ENCODE measurements at places on chromosomes 6 and 20.

DNA sequence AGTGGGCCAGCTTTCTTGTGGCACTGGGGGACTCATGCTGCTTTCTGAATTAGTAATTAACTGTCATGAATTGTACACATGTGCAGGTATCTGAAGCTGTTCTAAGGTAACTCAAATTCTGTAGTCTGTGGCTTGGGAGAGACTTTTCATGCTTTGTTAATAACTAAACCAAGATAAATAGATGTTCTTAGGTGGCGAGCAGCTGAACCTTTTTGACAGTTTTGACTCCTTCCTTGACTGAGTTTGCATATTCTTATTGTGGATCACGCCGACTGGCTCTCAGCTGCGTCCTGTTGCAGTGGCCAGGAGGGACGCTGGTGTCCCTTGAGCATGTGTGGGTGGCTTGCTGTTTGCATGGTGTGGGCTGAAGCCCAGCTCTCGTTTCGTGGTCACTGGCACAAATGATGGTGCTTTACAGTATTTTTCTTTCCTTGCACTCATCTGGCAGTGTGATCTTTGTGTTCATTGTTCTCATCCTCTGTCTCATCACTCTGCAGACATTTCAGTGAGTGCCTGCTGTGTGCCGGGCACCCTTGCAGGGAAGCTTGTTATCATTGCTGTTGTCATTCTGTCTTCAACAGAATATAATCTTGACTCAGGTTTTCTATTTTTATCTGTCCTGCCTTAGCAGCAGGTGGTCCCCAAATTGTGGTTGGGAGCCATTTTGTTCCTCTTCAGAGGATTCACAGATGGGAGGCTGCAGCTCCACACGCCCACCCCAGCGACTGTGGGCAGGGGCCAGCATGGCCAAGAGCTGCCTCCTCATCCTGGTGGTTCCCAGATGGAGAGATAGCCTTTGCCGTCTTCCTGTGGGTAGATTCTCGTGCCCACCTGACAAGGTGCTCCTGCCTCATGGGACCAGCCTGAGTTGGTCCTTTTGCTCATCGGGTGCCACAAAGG is 39.6 kb downstream of the DUSP22 start:
- no peak for DNase-seq

- DNase-seq = no peak
These were observed 125.5 kb downstream of the PHACTR1 start for GRCh38 chr6:12842114-12842513.

GRCh38 chr6:105747823-105748405 is 338.2 kb upstream of the PRDM1 start:
- no peak for DNase-seq

DNA sequence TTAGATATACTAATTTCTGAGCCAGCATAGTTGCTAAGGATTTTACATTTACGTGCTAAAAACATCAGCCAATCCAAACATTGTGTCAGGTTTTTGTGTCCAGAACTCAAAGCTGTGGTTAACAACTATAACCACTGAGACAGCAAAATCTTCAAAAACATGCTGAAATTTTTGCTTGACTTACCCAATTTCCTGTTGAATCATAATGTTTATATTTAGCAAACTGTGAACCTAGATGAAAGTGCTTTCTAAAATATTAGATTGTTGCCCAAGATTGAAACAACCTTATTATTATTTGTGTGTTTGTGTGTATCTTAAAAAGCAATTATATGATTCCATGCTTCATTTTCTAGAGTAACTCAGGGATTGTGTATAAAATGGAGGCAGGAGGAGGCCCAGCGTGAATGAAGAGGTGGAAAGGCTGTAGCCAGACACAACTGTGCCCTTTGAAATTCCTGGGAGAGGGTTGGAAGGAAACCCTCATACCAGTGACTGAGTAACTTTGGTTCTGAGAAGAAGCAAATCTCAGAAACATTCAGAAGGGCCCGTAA is 48.0 kb downstream of the ARMC2 start:
- DNase-seq = peak; percentile 20

- no peak for DNase-seq
These were observed 703 bp downstream of the MRPL2 start for GRCh38 chr6:43058531-43058930.

DNA sequence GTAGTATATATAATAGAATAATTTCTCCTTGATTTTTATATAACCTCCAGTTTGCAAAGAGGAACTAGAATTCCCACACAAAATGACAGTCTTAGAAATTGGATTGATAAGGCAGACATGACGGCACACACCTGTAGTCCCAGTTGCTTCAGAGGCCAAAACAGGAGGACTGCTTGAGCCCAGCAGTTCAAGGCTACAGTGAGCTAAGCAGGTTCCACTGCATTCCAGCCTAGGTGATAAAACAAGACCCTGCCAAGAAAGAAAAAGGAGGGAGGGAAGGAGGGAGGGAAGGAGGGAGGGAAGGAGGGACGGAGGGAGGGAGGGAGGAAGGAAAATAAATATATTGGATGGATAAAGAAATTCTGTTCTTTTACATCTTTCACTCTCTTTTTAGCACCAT is 77.6 kb upstream of the SASH1 start:
- DNase-seq = no peak

- peak; percentile 82 for DNase-seq
These were observed 245.2 kb downstream of the CDH26 start for GRCh38 chr20:60203451-60203850.

DNA sequence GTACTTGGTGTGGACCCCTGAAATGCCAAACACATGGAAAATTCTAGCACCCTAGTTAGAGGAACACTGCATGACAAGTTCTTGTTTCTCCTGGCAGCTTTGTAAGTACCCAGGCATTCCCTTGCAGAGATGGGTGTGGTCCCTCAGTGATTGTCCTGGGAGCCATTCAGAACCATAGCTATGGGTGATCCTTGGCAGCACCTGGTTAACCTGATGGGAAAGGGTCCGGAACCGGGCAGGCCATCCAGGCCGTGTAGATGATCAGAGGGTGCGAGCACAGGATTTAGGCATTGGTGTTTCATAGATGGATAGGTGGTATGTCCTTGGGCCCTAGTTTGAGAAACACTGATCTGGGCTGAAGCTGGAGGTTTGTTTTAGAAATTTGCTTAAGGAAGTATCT is 95.8 kb downstream of the RPP40 start:
- DNase-seq = no peak

GRCh38 chr6:155317186-155317585 is 2.9 kb upstream of the TFB1M start:
- DNase-seq = no peak

DNA sequence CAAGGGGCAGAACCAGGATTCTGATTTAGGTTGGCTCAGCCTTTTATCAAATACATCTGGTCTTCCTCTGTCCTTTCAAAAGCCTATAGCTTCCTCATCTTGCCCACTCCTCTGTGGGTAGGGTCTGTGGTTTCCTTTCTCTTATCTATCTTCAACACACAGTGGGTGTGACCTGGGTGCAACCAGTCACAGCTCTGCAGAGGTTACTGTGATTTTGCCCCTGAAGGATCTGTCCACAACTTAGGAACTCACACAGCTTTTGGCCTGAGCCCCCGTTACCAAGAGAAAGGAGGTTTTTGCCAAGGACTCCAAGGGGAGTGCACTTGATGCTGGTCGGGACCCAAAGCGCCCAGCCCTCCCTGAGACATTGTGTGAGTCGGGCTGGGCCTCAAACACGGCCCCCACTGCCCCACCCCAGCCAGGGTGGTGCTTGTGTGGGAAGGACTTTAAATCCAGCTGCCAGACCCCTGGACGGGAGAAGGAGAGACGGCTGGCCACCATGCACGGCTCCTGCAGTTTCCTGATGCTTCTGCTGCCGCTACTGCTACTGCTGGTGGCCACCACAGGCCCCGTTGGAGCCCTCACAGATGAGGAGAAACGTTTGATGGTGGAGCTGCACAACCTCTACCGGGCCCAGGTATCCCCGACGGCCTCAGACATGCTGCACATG is at the start of gene PI16:
Gene PI16 (plus strand): TSS at position 477 of the 670 bp plus-strand sequence. CDS start 23 bp downstream, at position 500.
- DNase-seq = no peak

- DNase-seq = no peak
These were observed 61.8 kb downstream of the CNBD2 start for GRCh38 chr20:36030149-36030548.

GRCh38 chr20:62975251-62975760 is 22.8 kb downstream of the SLC17A9 start:
- DNase-seq = no peak

- no peak for DNase-seq
These were observed 69.1 kb downstream of the CBLN4 start for GRCh38 chr20:55936209-55936595.

DNA sequence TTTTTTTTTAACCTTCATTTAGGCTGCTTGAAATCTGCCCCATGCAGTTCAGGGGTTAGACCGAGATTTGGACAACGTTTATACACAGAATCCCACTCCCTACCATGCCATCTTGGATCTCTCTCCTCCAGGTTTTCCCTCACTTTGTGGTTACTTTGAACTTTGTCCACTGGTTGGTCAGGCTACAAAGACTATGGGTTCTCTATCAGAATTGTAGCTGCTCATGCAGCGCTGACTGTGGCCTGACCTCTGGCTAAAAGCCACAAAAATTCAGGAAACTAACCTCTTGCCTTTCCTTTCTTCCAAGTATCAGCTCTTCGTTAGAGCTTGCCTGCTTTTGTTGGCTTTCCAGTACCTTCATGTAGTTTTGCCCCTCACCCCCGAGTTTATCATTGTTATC is 44.9 kb upstream of the KCNG1 start:
- DNase-seq = no peak

- no peak for DNase-seq
These were observed at the start of gene CALHM6 for GRCh38 chr6:116461331-116461931. TSS of gene CALHM6 (plus strand) at chr6:116461375. CDS start at chr6:116461930, 555 bp downstream.

- peak; percentile 64 for DNase-seq
These were observed 323.3 kb upstream of the NT5E start for GRCh38 chr6:85126485-85127167.

DNA sequence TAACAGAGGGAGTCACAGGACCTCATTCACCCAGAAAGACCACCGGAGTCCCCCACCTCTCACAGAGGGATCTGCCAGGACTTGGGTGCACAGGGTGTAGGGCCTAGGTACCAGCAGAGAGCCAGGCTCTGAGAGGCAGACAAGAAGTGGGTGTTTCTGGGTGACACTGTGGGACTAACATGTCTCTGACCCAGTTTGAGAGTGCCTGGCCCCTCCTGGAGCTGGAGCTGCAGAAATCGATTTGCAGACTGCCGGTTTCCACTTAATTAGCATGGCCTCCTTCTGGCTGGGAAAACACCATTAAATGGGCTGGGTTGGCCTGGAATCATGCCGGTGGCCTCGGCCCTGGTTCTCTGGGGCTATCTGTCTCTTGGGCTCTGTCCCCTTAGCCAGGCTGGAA is 59.2 kb downstream of the PPP1R16B start:
- DNase-seq = no peak

GRCh38 chr20:8373579-8373978 is 241.5 kb downstream of the PLCB1 start:
- DNase-seq = no peak

DNA sequence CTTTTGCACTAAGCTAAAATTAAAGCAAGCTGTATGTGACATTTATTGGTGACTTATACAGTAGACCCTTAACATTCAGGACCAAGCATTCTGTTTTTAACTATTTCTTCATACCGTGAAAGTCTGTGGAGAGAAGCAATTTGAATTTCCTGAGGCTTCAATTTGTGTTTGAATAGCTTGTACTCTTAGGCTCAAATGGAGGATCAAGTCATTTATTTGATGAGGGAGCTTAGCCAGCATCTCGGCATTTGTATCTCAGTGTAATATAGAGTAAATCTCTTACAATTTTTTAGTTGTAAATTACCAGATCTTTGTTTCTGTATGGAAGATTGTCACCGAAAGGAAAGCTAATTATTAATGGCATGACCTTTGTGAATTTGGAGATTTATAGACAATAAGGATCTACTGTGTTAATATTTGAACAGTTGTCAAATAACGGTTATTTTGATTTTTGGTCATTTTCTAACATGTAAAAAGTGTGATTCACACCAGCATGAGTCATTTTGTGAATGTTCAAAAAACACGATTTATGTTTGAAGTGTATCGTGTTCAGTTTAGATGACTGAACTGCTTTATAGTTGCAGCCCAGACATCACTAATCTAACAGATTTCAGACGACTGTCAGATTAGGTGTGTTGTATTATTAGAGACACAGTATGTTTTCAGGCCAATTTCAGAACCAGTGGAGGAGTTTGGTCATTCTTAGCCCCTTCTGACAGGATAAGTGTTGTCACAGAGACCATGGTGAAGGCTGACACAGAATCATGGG is 332.9 kb downstream of the CDKAL1 start:
- DNase-seq = no peak

- peak; percentile 18 for DNase-seq
These were observed 125.3 kb downstream of the ATXN1 start for GRCh38 chr6:16635810-16636602.

GRCh38 chr20:45290677-45291355 is 15.8 kb upstream of the RBPJL start:
- peak; percentile 90 for DNase-seq

DNA sequence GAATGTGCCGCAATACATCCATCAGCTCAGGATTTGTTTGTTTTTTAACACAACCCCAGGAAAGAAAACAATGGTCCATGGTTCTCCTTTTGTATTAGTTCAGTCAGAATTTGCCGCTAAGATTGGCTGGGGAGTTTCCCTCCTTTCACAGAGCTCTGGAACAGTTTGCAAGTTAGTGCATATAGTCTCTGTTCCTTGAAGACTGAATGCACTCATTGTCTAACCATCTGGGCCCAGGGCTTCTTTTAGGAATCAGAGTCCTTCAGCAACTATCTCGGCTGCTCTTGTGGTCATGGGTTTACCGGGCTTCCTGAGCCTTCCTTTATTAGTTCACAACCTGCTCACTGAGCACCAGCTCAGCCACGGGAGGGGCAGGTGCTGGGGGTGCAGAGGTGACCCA is 121.3 kb downstream of the SLC23A2 start:
- no peak for DNase-seq

GRCh38 chr6:52921743-52922142 is 12.2 kb upstream of the GSTA3 start:
- DNase-seq = no peak

DNA sequence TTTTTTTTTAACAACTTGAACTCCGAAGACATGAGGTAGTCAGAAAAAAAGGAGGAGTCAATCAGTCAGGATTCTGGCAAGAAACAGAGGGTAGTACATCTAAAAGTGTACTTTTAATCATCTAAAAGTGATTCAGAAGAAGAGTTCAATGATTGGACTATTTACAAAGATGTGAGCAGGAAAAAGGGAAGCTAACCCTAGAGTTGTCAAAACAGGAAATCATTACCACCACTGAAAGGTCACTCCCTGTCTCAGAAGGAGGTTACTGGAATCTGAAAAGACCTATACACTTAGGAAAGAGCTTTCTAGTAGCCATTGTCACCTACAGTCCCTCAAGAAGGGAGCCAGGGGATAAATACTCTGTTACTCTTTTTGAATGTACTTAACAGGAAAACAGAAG is 16.7 kb upstream of the LMBRD1 start:
- DNase-seq = no peak

DNA sequence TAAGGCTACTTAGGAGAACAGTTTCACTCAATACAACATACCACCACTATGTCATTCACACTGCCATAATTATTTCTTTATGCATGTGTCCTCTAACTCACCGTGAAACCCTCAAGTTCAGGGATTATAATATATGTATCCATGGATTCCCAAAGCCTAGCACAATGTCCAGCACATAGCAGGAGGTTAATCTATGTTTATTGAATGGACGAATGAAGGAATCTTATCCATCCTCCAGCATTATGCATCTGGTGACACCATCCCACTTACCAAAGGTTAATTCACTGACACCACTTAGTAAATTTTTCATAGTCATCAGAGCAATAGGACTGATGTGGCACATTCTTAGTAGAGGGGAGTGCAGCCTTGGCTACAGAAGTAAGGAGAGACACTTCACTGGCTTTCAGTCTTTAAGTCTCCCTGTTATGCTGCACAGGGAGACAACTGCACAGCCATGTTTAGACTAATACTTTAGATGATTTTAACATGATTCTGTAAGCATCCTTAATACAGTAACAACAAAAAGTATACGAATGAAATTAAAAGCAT is 49.7 kb downstream of the EPHA7 start:
- no peak for DNase-seq
